HCT116 (cell line): ENCODE measurements at places on chromosomes 1 and 21. TPM values are rescaled to one million over a fixed set of nuclear protein-coding genes. Genes with fewer than 3 reads are reported as not detected.

The KCNA2 gene
- not detected for total RNA-seq

DNA sequence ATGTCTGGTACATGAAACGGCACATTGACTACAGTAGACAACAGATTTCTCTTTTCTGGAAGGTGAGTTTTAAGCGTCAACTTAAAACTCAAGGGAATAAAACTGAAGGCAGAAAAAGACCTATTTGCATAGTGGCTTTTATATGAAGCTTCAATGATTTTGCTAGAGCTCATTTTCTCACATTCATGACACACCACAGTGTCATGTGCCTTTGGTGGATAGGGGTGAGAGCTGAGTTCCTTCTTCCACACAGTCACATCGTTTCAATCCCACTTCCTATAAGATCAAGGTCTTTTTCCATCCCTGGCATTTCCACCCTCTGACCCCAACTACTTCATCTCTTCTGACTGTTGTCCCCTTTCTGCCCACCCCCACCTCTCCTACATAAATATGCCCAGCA, 31.0 kb downstream of the IL12RB2 start:
- no peaks in the 10 kb centered on the region for H3K36me3 ChIP-seq
- no peak overlapping the region for H3K27ac ChIP-seq
- no peaks in the 10 kb centered on the region for H3K27me3 ChIP-seq
- DNase-seq = no peak
- no peaks in the 10 kb centered on the region for H3K4me1 ChIP-seq

The MPL gene
- total RNA-seq = not detected

- H3K36me3 ChIP-seq = no peaks in the 10 kb centered on the region
- DNase-seq = no peak
- no peaks in the 10 kb centered on the region for H3K27me3 ChIP-seq
- H3K4me1 ChIP-seq = no peaks in the 10 kb centered on the region
Observed at GRCh38 chr21:30332681-30333080, 4.8 kb downstream of the KRTAP27-1 start.

The CSF3R gene
- total RNA-seq = 0.32 TPM

The ZMYM4 gene
- 58.0 TPM for total RNA-seq

DNA sequence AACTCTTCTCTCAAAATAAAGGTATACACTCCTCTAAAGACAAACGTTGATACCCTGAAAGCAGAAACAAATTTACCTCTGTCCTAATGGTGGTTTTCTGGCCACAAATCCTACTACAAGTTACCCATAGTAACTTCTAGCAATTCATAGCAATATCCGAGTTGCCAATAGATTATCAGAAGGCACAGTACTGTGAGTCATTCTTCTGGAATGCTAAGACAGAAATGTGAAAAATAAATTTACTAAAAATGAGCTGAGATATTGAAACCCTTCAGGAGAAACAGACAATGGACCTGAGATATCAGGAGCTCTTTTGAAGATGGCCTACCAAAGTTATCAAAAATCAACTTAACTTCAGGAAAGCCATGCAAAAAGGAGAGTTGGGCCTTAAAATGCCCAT, 715.0 kb upstream of the ADAMTS5 start:
- H3K4me3 ChIP-seq = no peak overlapping the region
- H3K4me1 ChIP-seq = no peaks in the 10 kb centered on the region
- no peaks in the 10 kb centered on the region for H3K36me3 ChIP-seq
- no peaks in the 10 kb centered on the region for H3K27me3 ChIP-seq
- H3K27ac ChIP-seq = no peak overlapping the region
- no peak for DNase-seq

- no peak overlapping the region for H3K4me3 ChIP-seq
- no peak overlapping the region for H3K27ac ChIP-seq
- H3K27me3 ChIP-seq = no peaks in the 10 kb centered on the region
- H3K4me1 ChIP-seq = peaks cover 14% of the 10 kb centered on the region
Observed at GRCh38 chr1:21255284-21255942, 34.9 kb downstream of the ECE1 start.
